SW 1271 (cell line): ENCODE measurements at places on chromosomes 7 and 10.

DNA sequence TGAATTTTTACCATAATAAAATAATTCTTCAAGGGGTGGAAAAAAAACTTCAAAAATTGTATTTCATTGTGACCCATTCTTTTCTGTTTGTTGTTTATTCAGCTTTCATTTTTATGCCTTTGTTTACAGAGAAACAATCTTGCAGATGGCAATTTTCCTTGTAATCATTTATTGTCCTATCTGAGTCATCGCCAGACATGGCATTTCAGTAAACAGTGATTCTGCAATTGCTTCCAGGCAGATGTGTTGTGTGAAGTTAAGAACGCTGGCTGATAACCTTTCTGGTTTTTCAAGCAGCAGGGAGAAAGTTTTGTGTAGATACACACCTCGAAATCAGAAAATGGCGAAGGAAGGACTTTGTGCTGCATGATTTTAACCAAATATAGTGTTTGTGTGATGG, 80.7 kb upstream of the RPA3 start:
- no peak for DNase-seq

DNA sequence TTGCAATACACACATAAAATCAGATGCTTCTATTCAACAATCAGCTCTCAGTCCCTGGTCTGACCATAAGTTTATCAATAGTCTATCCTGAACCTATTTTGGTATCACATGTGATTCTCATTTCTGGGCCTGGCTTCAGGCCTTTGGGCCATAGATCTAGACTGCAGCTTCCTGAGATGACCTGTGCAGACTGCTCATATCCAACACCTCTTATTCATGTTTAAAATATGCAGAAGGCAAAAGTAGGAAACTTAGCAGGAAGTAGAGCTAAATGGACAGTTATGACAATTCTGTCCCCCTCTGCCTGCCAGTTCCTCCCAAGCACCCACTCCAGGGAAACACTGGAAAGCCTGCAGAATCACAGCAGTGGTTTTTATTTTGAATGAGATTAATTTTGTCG, 53.3 kb downstream of the C7orf25 start:
- DNase-seq: no peak

DNA sequence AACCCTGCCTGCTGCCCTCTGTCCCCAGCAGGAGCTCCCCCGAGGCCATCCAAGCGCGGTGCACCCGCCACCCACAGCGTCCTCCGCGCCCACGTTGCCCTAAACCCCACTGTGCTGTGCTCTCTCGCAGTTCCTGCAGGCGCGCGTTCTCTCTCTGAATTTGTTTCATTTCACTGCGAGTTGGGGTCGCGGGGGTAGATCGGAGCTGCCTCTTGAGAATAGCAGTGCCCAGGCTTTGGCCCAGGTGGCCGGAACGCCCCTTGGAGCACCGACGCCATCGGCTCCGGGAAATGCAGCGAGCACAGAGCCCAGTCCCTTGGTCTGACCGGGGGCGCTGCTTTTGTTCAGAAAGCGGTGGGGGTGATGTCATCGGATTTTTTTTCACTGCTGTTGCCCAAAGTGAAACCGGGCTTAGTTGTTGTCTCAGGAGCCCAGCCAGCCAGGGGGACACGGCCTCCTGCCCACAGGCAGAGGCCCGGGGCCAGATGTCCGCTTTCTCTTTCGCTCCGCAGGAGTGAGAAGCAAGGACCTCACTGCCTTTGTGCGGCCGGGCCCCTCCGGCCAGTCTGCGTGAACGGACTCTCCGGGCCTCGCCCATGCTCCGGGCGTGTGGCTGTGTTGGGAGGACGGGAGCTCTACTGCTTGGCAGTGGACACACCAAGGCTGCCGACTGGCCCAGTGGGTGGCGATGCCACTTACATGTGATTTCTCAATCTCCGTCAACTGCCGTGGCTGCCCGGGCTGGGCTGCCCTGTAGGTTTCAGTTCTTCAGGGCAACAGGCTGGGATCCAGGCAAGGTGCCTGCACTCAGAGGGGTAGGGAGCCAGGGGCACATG, 43.1 kb downstream of the FOXK1 start:
- no peak for DNase-seq

- DNase-seq: no peak
Observed at GRCh38 chr10:86836044-86836443, 79.6 kb downstream of the BMPR1A start.

- no peak for DNase-seq
Observed at GRCh38 chr10:80463868-80464267, 9.8 kb downstream of the TSPAN14 start.

DNA sequence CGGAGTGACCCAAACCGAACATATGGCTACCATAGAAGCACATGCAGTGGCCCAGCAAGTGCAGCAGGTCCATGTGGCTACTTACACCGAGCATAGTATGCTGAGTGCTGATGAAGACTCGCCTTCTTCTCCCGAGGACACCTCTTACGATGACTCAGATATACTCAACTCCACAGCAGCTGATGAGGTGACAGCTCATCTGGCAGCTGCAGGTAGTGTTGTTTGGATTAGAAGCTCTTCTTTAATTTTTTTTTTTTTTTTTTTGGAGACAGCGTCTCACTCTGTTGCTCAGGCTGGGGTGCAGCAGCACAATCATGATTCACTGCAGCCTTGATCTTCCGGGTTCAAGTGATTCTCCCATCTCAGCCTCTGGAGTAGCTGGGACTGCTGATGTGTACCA, 45.8 kb downstream of the NRF1 start:
- DNase-seq: no peak

DNA sequence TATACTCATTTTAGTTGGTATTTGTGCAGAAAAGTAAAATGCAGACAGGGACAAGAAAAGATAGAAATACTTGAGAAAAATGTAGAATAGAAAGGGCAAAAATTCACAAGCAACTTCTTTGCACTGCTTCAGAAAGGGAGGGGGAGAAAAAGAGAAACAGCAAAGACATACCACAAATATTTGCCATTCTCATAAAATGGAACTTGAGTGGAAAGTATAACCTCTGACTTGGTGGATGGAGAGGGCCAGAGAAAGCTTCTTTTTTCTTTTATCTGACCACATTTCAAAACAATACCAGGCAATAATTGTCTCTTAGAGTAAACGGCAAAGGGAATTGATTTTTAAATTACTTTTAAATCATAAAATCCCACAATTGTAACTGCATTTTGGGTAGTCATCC, 35.8 kb upstream of the TRUB1 start:
- DNase-seq: no peak

GRCh38 chr7:15805891-15806290, 119.4 kb upstream of the MEOX2 start:
- no peak for DNase-seq

DNA sequence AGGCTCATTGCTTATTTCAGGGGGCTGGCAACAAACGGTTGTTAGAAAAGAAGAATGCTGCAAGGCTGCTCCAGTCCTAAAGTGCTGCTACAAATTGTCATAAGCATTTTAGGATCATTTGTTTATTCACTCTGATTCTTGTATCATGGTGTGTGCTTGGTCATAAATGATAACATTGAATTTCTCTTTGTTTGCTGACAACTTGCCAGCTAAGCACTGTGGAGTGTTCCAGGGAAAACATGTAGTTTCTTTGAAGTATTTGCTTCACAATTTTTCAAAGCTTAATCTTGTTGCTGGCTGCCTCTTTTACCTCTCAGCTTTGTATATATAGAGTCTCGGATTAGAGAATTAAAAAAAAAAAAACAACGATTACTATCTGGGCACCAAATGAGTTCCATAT, 263.0 kb downstream of the PHF14 start:
- DNase-seq: no peak

DNA sequence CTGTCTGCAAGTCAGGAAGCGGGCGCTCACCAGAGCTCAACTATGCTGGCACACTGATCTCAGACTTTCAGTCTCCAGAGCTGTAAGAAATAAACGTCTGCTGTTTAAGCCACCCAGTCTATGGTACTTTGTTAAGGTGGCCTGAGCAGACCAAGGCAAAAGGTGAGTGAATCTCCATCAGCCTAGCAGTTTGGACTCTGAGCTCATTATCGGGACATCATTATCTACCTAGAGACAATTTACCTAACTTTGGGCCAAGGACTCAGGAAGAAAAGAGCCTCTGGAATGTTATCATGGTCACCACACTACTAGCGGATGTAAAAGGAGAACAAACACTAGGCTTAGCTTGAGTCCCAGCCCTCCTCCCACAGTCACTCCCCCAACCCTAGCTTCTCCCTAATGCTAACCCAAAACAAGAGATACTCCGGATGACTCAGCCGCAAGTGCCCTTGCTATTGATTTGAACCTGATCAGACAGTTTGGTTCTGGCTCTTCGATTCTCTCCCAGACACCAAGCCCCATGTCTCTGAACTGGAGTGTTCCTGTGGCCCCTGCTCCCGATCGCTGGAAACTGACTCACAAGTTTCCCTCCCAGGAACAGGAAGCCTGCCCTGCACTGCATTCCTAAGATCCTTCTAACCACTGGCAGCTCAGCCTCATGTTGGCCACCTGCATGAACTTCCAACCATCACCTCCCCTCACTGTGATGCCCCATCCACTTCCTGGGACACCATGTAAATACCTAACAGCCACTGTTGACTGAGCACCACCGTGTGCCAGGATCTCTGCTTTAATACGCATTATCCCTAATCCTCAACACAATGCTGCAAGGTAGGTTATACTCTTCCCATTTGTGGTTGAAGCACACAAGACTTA, 34.5 kb downstream of the CREB3L2 start:
- peak; percentile 80 for DNase-seq

GRCh38 chr10:119306514-119306951, 99.2 kb downstream of the GRK5 start:
- DNase-seq: no peak

DNA sequence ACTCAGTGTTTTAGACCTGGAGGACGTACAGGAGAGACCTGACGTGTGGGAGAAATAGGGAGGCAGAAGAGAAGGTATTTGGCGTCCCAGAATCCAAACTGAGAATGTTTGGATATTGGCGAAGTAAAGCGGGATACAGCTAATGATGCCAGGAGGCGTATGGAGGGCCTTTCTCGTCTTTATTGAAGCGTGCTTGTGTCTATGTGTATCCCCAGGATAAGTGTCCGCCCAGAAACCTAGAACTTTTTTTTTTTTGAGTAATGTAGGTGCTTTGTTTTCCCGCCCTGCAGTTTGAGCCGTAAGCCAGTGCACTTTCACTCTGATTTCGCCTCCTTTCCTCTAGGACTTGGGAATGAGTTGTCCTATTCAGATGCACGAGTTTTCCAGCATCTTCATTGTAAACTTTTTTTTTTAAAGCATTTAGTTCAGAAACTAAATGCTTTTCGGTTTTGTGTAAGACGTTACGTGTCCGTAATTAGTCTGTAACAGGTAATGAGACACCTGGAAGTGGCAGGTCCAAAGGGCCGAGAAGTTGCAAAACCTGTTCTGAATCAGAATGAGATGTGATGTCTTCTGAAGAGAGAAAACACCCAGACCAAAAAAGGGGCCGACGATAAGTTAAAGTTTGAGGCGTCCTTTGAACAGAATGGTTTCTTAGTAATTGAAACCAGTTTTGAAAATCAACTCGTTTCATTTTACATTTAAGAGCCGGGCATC, 746 bp downstream of the ARL5B start:
- DNase-seq: peak; percentile 38

- DNase-seq: peak; percentile 79
Observed at GRCh38 chr7:12210179-12211053, 678 bp upstream of the TMEM106B start.

DNA sequence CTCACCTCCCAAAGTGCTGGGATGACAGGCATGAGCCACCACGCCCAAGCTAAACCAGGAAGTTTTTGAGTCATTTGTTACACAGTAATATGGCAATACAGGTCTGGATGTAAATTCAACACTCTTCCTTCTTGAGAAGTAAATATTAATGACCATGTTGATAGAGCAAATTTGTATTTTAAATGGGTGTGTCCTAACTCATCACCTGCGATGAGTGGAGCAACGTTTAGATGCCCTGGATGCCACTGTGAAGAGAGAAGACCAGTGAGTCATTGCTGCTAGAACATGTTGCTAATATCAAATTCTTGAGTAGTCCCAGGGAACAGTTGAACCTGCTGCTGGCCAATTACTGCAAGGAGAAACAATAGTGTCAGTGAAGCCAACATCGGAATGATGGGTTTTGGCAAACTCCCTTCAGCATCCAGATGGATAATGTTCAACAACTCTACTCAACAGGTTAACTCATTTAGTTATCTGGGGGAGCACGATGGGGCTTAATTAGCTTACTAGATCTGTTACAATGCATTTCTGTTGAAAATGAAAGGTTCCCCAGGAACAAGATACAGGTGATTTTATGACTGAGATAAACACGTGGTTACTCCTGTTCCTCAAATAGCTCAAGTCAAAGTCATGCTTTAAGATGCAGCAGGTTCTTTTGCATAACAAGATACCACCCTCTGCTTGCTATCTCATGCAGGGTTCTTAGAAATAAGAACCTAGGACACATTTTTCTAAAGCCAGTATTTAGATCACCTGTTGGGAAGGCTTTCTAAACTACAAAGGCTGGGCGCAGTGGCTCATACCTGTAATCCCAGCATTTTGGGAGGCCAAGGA, 146.8 kb downstream of the CALN1 start:
- DNase-seq: no peak

GRCh38 chr10:12423896-12424295, 74.5 kb downstream of the CAMK1D start:
- no peak for DNase-seq

DNA sequence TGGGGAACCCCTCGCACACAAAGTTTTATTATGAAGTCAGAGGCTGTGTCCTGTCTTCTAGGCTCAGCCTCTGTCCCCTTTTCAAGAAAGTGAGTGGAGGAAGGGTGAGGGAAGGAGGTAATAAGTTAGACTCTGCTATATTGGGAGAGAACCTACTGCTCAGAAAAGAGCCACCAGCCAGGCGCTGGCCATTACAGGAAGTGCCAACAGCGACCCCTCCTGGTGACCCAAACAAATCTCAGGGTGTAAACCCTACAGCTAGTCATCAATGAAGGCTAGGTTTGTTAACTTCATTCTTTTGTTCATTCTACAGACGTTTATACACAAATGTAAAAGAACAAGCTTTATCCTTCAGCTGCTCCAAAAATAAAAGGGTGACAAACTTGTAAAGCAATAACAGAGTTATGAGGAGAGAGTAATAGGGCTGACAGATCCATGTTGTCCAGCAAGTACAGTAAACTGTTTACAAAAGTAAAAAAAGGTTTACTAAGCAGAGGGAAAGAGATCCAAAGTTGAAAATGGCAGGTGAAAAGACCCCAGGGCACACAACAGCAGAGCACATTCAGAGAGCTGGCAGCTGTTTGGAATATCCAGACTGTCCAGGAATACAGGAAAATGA, 82.7 kb downstream of the FAM204A start:
- DNase-seq: peak; percentile 10

DNA sequence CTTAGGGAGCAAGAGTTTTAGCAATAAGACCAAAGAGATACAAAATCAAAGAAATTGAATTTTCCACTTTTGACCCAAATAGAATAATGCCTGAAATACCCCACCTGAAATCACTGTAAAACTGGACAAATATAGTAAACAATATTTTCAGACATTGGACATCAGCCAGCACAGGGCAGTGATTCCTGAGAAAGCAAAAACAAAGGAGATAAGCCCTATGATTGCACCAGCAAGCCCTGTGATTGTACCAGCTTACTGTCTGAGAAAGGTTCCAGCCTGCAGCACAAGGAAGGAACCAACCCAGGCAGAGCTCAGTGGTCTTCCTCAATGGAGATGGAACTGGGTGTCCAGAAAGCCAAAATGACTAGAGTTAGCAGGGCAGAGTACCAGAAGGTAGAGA, 10.3 kb downstream of the TMEM106B start:
- no peak for DNase-seq
